Activated effector memory CD4-positive, alpha-beta T cell treated with anti-CD3 and anti-CD28 coated beads, Interleukin-2, amount 50 U/mL, for 16 hours (primary cell): ENCODE measurements at places on chromosomes 7 and 10.

DNA sequence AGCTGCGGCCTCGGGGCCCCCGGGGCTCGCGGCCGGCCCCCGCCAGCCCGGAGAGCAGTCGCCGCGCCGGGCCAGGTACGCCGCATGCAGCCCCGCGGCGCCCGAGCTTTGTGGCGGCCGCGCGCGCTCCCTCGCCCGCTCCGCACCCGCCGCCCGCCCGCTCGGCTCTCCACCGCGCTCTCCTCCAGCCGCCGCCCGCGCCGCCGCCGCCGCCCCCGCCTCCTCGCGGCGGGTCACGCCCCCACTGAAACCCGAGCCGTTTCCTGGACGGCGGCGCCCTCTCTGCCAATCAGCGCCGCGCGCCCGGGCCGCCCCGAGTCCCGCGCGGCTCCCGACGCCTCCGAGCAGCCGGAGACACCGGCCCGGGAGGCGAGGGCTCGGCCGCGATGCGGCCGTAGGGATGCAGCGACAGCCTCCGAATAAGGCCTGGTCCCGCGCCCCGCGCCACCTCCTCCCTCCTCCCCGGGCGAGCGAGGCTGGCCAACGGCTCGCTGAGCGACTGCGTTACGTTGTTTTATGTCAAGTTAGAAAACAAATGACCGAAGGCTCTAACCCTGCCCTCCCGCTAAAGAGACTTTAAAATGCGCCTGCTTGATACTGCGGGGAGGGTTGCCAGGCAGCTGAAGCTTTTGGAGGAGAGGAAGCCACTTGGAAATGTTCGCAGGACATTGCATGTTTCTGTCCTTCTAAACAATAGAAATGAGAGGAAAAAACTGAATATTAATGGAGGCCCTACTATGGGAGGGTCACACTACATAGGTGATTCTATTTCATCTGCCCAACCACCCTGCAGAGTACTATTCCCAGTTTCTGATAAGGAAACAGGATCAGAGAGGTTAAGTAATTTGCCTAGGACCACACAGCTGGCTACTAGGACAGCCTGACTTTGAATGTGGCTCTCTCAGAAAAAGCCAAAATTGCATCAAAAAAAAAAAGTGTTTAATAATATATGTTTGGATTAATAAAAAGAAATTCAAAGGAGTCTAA, at the start of gene FGFR2:
TSS of gene FGFR2 (minus strand) at position 182 of the 987 bp plus-strand sequence. CDS start 4,627 bp downstream, outside the sequence.
- DNase-seq = peak; percentile 72

DNA sequence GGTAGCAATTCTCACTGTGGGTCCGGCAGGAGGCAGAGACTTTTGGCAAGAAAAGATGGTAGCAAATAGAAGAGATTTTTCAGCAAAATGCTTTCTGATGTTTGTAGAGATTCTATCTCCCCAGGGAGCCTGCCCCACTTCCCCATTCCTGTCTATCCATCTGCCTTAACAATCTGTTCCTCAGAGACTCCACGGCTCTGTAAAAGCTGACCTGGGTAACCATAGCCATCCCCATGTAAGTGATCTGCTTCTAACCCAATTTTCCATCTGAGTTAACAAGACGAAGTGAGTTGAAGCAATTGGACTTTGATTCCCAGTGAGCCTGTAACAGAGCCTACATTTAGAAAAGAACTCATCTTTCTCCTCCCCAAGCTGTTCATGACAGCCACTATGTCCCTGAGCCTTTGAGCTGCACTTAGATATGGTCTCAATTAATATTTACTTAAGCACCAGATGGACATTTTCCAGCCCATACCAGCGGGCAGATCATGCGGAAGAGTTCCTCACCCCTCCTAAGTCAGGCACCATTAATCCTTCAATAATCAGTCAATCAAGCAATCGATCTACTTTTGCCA, 896.1 kb downstream of the CCSER2 start:
- DNase-seq = no peak

DNA sequence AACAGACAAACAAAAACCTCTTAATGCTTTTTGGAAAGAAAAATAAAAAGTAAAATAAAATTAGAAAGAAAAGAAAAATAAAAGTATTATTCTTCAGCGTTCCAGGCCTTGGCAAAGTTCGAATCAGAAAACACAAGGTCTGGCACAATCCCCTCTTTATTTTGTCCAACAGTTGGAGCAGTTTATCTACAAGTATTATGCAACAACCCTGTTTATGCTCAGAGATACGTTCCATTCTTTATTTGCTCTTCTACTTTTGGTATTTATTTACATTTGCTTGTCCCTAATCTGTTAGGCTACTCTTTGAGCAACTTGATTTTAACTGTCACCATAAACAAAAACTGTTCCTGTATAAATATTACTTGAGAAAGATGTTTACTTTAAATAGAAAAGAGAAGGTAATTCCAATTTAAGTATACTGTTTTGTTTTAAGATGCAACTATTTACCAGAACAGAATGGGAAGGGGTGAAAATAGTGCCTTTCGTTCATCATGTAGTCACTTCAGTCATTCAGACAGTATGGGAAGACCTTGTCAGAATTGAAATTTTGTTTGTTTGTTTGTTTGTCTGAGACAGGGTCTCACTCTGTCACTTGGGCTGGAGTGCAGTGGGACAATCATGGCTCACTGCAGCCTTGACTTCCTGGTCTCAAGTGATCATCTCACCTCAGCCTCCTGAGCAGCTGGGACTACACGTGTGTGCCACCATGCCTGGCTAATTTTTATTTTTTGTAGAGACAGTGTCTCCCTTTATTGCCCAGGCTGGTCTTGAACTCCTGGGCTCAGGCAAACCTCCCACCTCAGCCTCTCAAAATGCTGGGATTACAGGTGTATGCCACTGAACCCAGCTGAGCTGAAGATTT, 5.7 kb downstream of the PDK4 start:
- no peak for DNase-seq

- no peak for DNase-seq
Observed at GRCh38 chr7:141522657-141523342, 28.4 kb upstream of the AGK start.

- no peak for DNase-seq
Observed at GRCh38 chr10:69473304-69473990, 22.2 kb downstream of the TSPAN15 start.

- DNase-seq = peak; percentile 94
Observed at GRCh38 chr7:1176891-1177373, 16.9 kb upstream of the ZFAND2A start.
